NCI-H2107 (cell line): ENCODE measurements at places on chromosomes 2 and 18.

DNA sequence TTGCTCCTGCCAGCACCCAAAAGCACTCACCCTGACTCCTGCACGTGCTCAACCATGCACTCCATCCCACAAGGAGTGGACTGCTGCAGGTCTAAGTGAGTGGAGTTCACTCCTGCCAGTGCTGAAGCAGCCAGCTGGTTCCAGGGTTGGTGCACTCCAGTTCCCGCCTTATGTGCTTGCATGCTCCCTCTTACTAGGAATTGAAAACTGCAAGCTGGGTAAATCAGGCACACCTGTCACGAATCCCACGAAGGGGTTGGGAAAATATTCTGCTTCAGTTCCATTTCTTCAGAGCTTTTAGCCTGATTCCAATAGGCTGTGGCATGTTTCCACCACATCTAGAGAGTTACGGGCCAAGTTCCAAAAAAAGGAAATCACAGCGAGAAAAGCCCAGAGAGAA is 1365.5 kb upstream of the CHAC2 start:
- no peak for DNase-seq

DNA sequence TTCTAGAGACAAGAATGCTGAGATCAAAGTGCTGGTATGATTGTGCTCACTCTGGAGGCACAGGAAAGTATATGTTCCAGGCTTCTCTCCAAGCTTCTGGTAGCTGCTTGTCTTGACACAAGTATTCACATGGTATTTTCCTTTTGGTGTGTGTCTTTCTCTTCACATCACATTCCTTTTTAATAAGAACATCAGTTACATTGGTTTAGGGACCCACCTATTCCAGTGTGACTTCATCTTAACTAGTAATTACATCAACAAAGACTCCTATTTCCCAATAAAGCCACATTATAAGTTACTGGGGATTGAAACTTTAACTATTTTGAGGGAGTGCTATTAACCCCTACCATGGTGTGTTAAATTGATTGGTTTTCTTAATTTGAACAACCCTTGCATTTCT is 119.1 kb downstream of the FSIP2 start:
- no peak for DNase-seq

DNA sequence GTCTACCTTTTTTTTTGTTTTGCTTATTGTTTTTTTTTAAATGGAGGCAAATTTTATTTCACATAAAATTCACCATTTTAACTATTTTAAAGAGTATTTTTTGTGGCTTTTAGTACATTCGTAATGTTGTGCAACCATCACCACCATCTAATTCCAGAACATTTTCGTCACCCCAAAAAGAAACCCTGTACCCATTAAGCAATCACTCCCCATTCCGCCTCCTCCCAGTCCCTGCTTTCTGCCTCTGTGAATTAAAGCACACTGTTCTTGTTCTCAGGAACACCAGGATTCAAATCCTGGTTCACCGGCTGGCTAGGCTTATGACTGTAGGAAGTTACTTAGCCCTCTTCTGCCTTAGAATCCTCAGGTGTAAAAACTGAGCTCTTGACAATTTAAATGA is 36.9 kb upstream of the EPAS1 start:
- DNase-seq = no peak

DNA sequence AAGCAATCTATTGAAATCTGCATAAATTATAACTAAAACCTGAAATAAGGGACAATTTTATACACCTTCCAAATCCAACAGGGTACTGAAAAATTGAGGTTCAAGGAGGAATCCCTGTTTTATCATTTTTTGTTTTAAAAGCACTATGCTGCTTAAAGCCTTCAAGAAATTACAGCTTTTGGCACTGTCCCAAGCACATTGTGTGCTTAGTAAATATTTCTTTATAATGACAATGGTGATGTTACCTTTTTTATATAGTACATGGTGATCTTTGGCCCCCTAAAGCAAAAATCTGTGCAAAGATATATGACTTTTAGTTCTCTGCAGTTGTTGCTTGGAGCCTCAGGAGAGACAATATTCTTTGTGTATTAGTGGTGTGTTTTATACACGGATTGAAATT is 71.6 kb upstream of the EFEMP1 start:
- no peak for DNase-seq

DNA sequence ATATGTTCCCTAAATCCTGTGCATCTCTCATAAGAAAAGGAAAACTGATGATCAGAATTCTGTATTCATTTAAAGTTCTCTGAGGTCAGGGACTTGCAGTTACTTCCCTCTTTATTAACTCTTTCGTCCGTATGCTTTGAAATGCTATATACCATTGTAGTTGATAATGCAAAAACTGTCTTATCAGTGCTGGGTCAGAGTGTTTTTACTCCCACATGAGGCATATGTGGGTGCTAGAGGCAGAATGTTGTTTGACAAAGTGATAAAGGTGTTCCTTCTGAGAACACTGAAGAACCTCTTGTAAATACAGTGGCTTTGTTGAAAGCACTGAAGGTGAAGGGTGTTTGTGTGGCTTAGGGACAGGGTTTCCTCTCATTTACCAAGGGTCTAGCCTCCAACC is 136.5 kb upstream of the NFATC1 start:
- no peak for DNase-seq

- DNase-seq = no peak
These were observed 137.9 kb downstream of the RDH14 start for GRCh38 chr2:18422432-18423165.

- DNase-seq = no peak
These were observed 28.6 kb downstream of the TPRKB start for GRCh38 chr2:73708527-73708926.

DNA sequence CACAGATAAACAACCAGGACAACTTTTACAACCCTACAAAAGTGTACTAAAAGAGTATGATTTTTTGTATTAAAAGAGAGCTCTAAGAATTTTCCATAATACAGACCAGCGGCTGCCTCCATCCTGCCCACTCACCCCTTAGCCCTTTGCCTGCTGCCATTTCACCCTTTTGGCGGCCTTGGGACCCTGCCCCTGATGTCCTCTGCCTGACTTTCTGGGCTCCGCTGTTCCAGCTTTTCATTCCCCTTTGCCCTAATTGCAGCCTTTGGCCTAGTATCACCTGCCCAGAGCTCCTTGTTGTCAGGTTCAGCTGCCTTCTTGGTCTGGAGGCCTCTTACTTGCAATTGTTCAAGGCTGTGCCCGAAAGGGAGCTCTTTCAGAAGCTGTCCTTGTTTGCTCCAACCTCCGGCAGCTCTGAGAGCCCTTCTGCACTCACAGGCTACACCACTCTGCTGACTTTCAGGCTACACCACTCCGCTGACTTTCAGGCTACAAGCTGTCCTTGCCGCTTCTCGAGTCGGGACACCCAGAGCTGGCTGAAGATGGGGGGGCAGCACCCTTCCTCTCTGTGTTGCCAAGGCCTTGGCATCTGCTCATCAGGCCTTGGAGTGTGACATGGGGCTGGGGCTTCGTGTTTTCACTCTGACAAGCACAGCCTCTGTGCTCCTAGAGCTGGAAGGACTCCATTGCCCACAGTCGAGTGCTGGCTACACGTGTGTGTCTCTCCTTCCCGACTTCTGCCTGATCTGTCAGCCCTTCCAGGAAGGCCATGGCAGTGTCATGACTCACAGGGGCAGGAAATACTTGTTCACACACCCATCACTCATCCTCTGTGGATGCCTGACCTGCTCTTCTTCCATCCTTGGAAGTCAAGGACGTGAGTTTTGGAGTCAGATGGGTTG is 43.1 kb upstream of the HDAC4 start:
- no peak for DNase-seq

DNA sequence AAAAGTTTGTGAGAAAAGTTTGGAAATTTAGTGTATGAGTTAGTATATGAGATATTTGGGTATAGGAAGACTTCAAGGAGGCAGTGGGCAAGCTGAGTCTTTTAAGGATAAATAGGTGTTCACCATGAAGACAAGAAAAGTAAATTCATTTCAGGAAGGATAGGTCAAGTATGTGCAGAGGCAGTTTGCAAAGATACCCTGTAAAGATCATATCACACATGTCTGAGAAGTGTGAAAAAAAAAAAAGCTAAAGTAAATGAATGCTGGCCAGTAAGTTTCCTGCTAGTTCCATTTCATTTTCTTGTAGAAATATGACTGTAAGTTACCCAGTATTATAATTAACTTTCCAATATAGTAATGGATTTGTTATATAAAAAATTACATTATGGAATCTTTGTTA is 131.0 kb downstream of the PHLPP1 start:
- no peak for DNase-seq

- DNase-seq = no peak
These were observed 31.3 kb upstream of the LINC00305 start for GRCh38 chr18:64180171-64180570.

DNA sequence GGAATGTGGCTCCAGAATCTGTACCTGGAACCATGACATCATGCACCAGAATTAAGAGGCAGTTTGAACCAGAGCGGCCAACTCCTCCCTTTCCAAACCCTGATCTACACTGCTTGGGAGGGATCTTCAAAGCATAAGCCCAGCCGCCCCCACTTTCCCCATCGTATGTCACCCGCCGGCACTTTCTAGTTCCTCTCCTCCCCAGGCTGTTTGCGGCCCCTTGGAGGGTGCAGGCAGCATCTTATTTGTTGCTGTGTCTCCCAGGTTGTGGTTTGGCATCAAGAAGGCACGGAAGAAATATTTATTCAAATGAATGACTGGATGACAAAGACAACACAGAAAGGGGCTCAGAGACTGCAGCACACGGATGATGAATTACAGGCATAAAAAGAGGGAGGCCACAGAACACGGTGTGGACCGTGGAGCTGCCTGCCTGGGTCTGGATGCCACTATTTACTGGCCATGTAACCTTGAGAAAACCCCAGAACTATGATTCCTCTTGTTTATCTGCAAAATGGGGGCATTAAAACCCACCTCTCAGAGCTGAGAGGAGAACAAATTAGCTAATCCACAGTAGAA is 305.8 kb downstream of the EIPR1 start:
- no peak for DNase-seq
